ENCODE measurements at places on chromosomes 1 and 21.

DNA sequence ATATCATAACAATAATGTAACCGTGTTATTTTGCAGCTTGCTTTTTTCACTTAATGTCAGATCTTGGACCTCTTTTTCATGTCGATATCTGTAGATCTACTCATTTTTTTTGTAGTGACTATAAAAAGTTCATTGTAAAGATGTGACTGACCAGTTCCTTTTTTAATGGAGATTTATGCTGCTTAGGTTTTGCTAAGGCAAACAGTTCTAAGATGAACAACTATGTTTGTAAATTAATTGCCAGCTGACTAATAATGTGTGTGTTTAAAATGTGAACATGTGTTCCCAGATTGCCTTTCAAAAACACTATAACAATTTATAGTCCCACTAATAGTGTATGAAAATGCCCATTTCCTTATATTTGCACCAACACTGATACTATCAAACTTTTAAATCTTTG is 18.1 kb upstream of the EPS8L3 start:
- no peak for DNase-seq

GRCh38 chr1:218592688-218593087 is 247.6 kb downstream of the TGFB2 start:
- DNase-seq: peak; percentile 79

- no peak for DNase-seq
Measured at GRCh38 chr1:148010527-148010926, 82.3 kb downstream of the GPR89B start.

- no peak for DNase-seq
Measured at GRCh38 chr1:214637125-214637524, 34.1 kb downstream of the CENPF start.

GRCh38 chr21:34612557-34612956 is 2.4 kb downstream of the RCAN1 start:
- DNase-seq: no peak

DNA sequence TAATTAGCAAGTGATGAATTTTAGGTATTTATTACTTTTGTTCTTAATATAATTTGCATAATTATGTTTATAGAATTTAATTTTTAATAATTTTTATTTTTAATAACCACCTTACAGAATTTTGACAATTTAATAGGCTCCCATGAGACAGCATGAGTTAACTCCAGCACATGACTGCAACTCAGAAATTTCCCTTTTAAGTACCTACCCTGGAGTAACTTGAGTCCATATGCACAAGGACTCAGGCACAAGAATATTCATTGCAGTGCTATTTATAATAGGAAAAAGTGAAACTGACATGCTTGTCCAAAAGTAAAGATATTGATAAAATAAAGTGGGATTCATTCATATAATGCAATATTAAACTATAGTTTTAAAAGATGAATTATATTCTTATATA is 54.1 kb upstream of the C1orf53 start:
- DNase-seq: no peak

DNA sequence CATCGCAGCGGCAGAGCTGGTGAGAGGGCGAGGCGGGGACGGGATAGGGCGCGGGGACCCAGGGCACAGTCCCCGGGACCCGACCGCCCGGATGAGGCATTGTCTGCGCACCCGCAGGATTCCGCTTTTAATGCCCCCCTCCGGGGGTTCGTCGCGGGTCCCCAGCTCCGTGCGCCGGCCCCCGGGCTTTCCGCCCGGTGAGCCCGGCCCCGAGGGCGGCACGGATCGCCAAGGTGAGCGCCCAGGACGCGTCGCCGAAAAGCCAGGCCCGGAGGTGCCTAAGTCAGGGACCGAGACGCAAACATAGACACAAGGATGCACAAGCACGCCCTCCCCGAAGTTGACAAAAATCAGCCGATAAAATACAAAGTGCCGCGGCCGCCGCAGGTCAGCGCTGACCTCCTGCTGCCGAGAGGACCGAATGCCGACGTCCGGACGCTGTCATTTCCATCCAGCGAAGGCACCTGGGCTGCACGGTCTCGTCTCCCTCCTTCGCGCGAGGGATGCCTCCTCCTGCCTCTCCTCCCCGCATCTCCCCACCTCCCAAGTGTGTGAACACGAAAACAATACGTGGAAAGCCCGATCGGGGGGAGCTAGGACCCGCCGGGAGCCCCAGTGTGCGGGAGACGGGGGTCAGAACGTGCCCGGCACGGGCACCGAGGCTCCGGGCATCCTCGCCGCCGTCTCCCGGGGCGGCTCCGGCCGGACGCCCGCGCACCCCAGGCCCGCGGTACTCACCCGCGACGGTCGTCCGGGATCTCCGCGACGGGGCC is 101.1 kb upstream of the SOD1 start:
- no peak for DNase-seq

GRCh38 chr1:205593967-205594366 is 37.8 kb downstream of the ELK4 start:
- no peak for DNase-seq
